ENCODE measurements at places on chromosomes 5 and 9. TPM values are rescaled to one million over a fixed set of nuclear protein-coding genes. Genes with fewer than 3 reads are reported as not detected.

DNA sequence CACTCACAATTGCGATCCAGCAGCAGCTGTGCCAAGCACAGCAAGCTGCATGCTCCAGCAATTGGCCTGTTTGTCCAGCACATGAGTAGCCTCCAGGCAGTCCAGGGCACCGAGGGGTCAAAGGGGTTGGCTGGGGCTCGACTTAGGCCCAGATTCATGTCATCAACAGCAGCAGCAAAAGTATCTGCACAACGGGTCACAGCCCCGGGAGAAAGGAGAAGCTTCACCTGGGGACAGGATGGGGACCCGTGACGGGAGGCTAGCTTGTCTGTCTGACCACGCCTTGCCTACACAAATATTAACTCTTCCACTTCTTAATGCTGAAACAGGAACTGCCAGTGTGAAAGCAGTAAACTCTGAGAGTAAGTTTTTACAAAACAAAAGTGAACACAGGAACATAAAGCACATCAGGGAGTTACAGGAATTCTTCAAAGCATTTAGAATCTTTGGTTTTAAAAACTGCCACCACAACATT is 191.2 kb downstream of the PIK3R1 start:
- peak; percentile 5 for DNase-seq

Gene RLN2
- 3.8 TPM for total RNA-seq

DNA sequence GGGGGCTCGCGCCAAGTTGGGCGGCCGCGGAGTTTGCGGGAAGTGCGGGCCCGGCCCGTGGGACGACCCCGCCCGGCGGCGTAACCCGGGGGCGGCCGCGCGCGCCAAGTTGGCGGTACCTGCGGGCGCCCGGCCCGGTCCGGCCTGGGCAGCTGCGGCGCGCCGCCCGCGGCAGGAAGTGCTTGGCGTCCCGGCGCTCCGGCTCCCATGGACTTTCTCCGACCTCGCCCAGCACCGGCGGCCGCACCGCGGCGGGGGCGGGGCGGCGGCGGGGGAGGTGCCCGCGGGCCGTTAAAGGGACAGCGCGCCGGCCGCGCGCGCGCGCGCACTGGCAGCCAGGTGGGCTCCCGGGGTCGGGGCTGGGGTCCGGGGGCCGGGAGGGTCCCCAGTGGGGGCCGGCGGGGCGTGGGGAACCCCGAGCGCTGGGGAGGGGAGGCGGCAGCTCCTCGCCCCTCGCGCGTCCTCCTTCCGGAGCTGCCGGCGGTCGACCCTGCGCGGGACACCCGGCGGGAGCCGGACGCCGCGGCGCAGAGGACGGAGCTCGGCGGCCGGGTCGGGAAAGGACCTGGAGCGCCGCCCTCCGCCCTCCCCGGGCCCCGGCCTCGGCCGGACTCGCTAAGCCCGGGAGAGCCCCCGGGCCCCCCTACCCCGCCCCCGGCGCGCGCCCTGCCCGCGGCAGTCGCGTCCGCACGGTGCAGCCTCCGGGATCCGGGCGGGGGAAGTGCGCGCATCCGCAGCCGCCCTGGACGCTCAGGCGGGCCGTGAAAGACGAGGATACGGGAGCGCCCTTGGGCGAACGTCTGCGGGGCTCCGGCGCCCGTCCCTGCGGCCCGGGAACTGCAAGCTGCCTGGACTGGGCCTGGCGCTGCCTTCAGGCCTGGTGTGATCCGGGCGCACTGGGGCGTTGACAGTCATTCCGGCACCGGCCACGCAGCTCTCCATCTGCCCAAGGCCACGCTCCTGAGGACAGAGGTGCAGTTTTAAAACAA is at the start of gene NACC2:
NACC2 (minus strand) TSS at position 220 of the 989 bp plus-strand sequence. CDS start 44,768 bp downstream, outside the sequence.
- no peak for DNase-seq

GRCh38 chr9:91843623-91844148 is 106.3 kb downstream of the ROR2 start:
- DNase-seq = no peak

Gene ASS1
- 0.70 TPM for total RNA-seq

All from OCI-LY7 (cell line).